Brain microvascular endothelial cell (primary cell): ENCODE measurements at places on chromosomes 16 and 17.

DNA sequence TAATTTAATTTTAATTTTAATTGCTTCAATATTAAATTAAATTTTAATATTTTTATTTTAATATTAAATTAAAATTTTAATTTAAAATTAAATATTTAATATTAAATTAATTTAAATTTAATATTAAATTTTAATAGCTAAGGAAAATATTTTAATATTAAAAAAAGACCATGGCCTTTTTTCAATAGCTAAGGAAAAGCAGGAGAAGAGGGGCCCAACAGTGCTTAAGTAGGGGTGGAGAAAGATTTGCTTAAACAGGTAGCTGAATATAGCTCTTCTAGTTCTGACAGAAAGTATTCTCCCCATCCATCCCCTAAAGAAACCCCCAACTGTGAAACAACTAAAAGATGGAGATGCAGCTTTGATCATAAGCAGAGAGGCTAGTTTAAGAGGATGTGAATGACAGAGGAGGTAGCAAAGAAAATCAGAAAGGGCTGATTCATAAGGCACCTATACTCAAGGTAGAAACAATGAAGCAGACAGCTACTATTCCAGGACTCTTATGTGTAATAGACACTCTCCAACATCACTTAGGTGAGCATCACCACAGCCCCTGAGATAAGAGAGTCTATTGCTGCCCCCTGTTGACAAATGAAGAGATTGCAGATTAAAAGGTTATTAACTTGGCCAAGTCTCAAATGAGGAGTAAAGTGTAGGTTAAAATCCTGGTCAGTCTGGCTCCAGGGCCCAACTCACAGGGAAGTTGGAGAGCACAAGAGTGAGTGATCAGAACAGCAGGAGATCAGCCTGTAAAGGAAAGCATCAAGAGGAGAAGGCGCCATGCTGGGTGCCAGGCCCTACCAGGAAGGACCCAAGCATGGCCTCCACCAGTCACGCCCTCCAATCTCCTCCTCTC is 7.8 kb upstream of the RNASEK start:
- peak; percentile 43 for DNase-seq

DNA sequence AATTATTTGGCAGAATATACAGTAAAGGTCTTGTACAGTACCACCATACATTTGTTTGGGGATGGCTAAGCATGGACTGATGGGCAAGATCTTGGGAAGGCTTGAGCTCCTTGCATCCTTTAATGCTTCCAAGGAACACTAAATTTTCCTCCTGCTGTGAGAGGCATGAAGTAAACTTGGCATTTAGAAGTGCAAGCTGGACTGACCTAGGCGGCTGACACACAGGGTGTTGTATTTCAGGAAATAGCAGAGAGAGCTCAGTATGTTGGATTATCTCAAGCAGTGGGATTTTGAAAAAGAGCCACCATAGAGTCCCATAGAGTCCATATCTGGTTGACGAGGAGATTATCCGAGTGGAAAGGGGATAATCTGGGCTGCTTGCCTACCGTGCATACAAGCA is 2137.1 kb downstream of the TP53TG3F start:
- DNase-seq, result no peak

DNA sequence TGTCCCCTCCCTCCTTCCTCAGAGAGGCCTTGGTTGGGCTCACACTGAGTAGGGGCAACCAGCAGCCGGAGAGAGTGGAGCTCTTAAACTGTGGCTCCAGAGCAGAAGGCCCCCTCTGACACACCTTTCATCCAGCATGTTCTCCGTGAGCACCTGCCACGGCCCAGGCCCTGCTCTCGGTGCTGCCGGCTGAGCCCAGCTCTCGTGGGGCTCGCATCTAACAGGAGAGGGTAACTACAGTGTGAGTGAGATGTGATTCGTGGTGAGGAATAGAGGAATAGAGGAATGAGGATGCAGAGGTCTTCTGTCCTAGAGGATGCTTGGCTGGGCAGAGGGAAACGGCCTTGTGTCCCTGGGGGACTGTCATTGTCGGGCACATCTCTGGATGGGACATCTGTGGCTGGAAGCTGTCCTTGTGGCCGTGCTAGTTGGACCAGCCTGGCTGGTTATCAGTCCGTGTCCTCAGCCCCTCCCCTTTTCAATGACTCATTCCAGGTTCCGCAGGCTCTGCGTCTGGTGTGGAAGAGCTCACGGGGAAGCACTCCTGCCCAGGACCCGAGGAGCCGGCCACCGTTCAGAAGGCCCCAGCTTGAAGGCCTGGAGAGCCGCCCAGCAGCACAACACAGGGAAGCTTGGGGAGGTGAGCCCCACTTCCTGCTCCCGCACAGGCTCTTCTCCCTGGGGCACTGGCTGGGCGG is 11.9 kb upstream of the DNASE1 start:
- DNase-seq, result peak; percentile 56

- DNase-seq, result no peak
Observed at GRCh38 chr16:28532940-28533647, 5.7 kb downstream of the NUPR1 start.

- DNase-seq, result peak; percentile 87
Observed at GRCh38 chr17:39939588-39940419, 12.3 kb downstream of the LRRC3C start.

DNA sequence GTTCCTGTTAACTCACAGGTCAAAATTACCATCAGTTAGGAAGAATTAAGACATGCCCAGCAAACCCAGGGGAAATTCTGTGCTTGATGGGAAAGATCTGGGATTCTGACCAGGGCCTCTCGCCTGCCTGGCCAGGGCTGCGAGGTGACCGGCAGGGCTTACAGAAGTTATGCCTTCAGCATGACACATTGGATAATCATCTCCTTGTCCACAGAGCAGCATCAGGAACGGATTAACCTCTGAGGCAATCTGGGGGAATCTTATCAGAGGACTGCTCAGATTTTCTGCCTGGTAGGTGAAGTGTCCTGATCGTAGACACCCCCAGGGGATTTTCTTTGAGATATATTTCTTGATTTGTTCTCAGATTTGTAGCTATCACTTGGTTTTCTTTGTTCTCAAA is 172.5 kb downstream of the HS3ST3A1 start:
- DNase-seq, result peak; percentile 81

GRCh38 chr17:49850772-49851386 is 3.0 kb upstream of the TAC4 start:
- DNase-seq, result no peak

- DNase-seq, result no peak
Observed at GRCh38 chr16:35431829-35432663, 1972.6 kb downstream of the TP53TG3F start.

DNA sequence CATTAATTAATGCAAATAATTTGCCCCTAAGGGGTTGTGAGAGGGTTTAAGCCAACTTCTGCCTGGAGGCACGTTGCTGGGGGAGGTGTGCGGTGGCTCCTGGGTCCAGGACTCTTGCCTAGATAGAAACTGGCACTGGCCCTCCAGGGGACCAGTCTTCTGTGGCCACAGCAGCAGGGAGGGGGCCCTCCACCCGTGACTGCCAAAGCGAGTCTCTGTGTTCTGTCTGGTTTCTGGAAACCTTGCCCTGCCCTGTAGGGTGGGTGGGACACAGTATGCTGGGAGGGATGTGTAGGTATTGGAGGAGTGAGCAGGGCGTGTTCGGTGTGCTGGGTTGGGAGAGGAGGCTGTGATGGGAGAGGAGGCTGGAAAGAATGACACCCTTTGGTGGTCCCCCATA is 78.8 kb downstream of the TBC1D16 start:
- no peak for DNase-seq

DNA sequence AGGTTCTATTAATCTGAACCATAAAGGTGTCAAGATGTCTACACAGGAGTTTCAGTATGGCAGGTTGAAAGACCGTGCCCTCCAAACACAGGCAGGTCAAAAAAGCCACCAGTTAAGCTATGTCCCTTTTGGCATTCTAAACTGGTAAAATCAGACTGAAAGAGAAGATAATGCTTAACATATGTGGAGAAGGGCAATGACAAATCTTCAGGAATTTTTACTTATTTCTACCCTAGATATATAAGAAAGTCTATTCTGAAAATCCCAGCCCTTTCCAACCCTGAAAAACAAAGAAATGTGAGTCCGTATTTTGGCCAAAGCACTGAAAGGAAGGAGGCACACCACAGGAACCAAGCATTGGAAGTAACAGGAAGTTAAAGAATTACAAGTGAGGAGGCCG is 16.5 kb downstream of the AP1G1 start:
- no peak for DNase-seq

GRCh38 chr17:61452301-61453290 is at the start of gene TBX4:
TSS of gene TBX4 (plus strand) at chr17:61452422. CDS start at chr17:61456491, 4,069 bp downstream.
- no peak for DNase-seq

DNA sequence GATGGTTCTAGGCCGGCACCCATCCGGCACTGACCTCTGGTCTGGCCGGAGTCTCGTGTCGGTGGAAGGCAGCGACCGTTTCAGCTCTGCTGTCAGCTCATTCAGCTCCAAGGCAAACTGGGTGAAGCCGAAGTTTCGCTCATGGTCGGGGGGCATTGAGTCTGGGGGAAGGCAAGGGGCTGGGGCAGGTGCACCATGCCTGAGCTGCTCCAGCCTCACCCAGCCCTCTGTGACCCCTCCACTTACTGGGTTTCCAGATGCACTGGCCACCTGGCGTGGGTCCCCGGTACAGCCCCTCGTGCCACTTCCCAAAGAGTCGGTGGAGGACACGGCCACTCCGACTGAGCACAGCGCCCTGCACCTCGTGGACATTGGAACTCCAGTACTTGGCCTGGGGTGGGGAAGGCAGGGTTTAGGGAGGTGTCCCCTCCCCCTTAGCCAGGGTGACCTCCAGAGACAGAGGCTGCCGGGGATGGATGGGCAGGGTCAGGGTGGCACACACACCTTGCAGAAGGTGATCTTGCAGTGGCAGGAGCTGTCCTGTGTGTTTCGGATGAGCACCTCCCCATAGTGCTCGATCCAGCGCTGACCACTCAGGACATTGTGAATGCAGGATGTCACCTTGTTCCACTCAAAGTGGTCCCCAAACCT is 12.6 kb downstream of the OSBPL7 start:
- DNase-seq, result no peak

DNA sequence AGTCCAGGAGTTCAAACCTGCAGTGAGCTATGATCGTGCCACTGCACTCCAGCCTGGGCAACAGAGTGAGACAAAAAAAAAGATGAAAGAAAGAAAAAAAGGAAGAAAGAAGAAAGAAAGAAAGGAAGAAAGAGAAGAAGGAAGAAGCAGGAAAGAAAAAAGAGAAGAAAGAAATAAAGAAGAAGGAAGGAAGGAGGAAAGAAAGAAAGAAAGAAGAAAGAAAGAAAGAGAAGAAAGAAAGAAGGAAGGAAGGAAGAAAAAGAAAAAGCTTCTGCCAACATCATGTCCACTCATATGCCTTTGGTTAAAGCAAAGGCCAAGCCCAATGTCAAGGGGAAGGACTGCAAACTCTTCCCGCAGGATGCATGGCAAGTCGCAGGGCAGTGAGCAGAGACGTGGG is 143.2 kb downstream of the IRX3 start:
- no peak for DNase-seq

DNA sequence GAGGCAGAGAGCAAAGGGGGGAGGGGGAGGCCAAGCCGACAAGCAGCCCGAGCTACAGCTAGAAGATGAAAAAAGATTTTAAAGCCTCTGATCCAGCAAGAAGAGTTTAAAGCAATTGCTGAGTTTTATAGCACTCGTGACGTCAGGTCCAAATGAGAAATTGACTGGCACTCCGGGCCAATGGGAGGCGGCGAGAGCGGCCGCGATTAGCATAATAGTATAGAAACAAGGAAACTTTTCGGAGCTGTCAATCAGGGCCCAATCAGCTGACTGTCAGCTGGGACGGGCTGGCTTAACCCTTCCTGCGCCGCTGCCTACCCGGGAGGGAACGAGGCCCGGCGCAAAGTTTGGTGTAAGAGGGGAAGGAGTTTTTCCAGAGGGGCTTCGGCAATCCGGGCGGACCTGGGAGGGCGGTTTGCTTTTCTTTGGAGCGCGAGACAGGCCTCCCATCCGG is at the start of gene MAF:
TSS of gene MAF (minus strand) at position 100 of the 454 bp plus-strand sequence. CDS start 835 bp downstream, outside the sequence.
- DNase-seq, result peak; percentile 97

DNA sequence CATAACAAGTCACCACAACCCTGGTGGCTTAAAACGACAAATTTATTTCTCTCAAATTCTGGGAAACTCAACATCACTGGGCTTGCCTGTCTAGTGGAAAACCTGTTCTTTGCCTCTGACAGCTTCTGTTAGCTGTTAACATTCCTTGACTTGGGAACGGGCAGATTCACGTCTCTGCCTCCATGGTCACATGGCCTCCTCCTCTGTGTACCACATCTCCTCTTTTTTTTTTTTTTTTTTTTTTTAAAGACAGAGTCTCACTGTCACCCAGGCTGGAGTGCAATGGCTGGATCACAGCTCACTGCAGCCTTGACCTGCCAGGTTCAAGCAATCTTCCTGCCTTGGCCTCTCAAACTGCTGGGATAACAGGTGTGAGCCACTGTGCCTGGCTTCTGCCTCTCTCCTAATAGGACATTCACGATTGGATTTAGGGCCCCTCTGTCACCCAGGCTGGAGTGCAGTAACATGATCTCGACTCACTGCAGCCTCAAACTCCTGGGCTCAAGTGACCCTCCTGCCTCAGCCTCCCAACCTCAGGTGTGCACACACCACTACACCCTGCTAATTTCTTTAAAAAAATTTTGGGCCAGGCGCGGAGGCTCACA is 11.7 kb upstream of the LLGL1 start:
- no peak for DNase-seq

GRCh38 chr16:87735270-87736007 is 30.3 kb downstream of the KLHDC4 start:
- no peak for DNase-seq

GRCh38 chr17:50314456-50315011 is 31.4 kb upstream of the XYLT2 start:
- no peak for DNase-seq

DNA sequence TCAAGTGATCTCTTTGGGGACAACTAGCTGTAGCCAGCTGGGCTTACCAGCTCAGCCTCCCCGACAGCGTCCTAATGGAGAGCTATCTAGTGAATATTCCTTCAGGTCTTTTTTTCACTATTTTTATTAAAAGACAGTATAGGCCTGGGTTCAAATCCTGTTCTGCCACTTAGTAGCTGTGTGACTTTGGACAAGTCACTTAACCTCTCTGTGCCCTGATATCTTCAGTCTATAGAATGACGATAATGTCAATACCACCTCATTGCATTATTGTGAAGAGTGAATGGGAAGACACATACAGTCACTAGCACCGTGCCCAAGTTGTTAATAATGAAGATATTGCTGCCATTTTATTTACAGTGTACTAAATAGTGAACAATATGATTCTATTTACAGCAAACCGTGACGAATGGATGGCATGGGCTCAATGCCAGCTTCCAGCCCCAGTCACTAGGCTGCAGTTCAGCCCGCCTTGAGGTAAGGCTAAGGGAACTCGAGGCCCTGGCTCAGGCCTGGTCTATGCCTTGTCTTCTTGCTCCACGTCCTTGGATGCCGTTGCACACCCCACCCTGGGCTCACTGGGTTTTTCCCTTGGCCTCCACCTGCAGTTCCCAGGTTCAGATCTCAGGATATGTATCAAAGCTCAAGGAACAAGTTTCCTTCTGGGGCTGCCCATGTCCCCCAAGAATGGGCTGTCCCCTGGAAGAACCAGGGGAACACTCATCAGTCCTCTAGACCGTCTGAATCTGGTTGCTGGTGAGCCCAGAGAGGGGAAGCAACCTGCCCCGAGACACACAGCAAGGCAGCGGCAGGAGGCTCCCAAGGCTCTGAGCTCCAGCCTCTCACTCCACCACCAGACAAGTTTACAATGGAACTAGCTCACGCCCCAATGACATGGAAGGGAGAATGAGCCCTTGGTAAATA is 95.4 kb upstream of the TNRC6C start:
- no peak for DNase-seq
